ENCODE measurements at places on chromosomes 3 and 15.

DNA sequence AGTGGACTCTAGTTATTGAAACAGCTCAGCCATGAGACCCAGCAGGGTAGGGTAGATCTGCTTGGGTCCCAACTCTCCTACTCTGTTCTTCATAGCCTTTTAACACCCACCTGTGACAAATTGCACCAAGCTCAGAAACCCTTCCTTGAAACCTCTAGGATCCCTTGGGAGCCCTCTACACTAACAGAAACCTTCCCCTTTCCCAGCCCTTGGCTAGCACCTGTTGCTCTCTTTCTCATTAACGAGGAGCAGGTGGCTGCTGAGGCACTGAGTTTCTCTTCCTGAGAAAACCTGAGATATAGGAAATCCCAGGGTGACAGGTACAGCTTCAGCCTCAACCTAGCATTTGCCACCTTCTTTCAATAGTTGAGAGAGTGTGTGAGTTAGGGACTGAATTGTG lies 88.3 kb upstream of the CLSTN2 start:
- DNase-seq, result no peak

- no peak for DNase-seq
Observed at GRCh38 chr3:34254285-34254684, 455.9 kb downstream of the PDCD6IP start.

GRCh38 chr3:16860234-16860633 lies 24.5 kb upstream of the PLCL2 start:
- no peak for DNase-seq

- no peak for DNase-seq
Observed at GRCh38 chr15:65418596-65418995, 4.2 kb downstream of the IGDCC4 start.
